ENCODE measurements at places on chromosomes 5 and 9.

DNA sequence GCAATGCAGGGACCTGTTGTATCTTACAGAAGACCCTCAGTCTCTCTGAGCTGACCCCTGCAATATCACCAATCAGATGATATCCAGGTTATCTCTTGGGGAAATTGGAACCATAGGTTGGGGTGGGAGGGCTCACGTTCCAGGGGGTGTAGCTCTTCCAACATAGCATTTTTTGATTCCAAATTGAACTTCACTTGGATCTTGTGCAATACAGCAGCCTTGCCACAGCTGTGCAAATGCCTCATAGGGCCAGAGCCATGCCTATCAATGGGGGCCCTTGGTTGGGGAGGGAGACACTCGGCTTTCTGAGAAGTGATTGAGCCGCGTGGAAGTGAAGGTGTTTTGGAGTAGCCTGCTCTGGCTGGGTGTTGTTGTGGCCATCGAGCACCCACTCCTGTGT lies 117.2 kb upstream of the PITX1 start:
- DNase-seq, result no peak

- DNase-seq, result peak; percentile 47
Observed at GRCh38 chr9:107176436-107177151, 106.5 kb upstream of the RAD23B start.

GRCh38 chr5:159855476-159856191 lies 60.6 kb upstream of the ADRA1B start:
- DNase-seq, result no peak

- no peak for DNase-seq
Observed at GRCh38 chr5:65101632-65102100, 332.9 kb downstream of the CWC27 start.
